ENCODE measurements at places on chromosomes 5 and 9. TPM values are rescaled to one million over a fixed set of nuclear protein-coding genes. Genes with fewer than 3 reads are reported as not detected.

- no peak for DNase-seq
Observed at GRCh38 chr5:149781612-149782011, 51.5 kb downstream of the PPARGC1B start.

DNA sequence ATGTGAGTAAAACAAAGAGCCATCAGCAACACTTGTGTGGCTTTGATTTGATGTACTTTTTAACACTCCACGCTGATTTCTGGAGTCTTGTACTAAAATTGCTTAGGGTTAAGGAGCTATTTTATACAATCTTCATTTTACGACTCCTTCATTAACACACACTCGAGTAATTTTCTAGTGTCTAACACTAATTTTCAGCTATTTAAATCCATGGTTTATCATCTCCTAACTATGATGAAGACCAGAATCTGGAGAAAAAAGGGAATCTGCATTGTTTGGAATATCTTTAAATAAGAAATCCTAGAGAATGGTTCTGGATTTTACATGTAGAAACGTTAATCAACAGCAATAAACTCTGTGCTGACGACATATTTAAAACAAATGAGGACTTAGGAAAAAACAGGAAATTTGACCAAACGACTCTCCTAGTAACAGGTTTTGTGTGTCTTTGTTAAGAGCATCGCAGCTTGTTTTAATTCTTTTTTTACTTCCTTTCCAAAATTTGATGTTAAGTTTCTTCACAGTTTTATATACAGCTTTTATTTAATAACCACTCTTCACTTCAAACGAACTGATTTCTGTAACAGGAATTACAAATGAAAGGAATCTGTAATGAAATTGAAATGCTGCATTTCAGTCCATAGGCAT, 138.5 kb downstream of the AOPEP start:
- DNase-seq = no peak

DNA sequence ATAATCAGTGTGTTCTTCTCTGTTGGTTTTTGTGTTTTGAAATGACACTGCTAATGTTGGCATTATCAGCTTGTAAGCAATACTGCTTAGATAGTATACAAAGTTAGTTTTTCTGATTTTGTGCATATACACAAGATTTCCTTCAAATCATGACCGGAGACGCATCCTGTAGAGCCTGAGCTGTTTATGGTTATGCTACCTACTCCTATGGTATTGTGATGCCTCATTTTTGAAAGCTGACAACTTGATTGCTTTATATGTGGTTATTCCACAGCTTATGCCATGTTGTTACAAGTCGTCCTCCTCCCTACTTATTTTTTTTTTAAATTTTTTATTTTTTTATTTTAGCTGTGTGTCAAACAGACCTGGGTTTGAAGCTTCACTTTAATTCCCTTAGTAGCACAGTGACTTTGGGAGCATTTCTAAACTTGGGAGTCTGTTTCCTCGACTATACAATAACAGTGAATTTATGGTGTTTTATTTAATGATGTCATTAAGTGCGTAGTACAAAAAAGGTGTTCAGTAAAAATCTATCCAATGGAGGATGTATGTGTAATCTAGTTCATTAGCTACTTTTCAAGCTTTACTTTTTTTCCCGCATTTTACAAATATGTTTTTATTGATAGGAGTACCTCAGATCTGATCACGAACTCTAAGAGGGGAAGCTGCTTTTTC, 59.5 kb downstream of the PARP8 start:
- DNase-seq = no peak

- no peak for DNase-seq
Observed at GRCh38 chr5:43875741-43876140, 272.8 kb downstream of the NNT start.

DNA sequence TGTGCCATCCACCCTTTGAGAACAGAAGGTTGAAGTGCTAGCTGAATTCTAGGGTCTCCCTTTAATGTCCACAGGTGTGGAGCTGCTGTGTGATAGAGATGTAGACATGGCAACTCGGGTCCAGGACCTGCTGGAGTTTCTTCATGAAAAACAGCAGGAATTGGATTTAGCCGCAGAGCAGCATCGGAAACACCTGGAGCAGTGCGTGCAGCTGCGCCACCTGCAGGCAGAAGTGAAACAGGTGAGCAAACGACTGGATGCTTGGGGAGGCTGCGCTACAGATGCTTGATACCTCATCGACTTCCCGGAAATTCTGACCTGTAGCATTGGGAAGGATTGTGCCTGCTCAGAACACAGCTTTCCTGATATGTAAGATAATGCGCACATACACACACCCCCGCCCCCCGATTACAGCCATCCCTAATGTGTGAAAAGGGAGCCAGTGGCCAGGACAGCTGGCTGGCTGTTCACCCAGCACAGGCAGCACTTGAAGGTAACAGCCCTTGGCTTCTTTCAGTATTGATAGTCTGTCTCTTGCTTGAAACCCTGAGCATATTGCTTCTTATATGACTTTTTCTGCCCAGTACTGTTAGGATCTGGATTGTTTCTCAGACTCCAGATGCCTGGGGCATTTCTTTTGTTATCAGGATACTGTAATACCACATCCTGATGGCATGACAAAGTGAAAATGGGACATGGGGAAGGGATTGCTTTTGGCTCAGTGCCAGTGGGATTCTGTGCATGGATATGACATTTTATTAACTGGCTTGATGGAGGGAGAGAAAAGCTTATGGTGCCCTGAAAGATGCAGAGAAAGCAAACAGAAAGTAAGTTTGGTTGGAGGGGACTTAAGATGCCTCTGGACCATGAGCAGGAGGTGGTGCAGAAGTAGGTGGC, 216.8 kb upstream of the OTULINL start:
- no peak for DNase-seq

Gene GABRA6
- total RNA-seq = not detected

Gene LCP2
- total RNA-seq = 81.2 TPM

Gene PTGER4
- 87.7 TPM for total RNA-seq

Gene AGGF1
- total RNA-seq = 25.5 TPM

- DNase-seq = no peak
Observed at GRCh38 chr9:130244548-130245165, 20.9 kb upstream of the HMCN2 start.

GRCh38 chr5:160621526-160621925, 199.9 kb downstream of the PTTG1 start:
- DNase-seq = no peak

- no peak for DNase-seq
Observed at GRCh38 chr5:79236970-79237739, 1.2 kb downstream of the JMY start.

Gene COL5A1
- total RNA-seq = 28.9 TPM

Gene ADAMTS13
- 1.3 TPM for total RNA-seq

DNA sequence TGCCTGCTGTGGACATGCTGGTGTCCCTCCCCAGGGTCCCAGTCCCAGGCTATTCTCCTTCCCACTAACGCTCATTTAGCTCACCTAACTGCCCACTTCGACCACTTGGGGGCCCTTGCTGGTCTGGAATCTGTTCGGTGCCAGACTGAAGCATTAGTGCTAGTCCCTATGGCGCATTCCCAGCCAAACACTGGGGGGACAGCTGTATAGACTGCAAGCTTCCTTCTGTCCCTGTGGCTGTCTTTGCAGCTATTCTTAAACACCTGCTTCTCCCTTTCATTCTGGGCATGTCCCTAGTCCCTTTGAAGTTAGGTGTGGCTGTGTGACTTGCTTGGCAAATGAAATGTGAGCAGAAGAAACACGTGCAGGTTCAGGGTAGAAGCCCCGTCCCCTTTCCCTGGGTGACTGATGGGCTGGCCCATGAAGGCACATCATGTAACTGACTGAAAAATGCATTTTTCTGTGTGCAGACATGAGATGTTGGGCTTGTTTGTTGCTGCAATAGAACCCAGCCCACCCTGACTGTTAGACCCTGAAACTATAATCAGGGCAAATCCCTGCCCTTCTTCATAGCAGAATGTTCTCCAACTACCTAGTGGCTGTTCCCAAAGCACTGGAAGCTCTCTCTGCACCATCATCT, 134.4 kb downstream of the BARX1 start:
- no peak for DNase-seq

DNA sequence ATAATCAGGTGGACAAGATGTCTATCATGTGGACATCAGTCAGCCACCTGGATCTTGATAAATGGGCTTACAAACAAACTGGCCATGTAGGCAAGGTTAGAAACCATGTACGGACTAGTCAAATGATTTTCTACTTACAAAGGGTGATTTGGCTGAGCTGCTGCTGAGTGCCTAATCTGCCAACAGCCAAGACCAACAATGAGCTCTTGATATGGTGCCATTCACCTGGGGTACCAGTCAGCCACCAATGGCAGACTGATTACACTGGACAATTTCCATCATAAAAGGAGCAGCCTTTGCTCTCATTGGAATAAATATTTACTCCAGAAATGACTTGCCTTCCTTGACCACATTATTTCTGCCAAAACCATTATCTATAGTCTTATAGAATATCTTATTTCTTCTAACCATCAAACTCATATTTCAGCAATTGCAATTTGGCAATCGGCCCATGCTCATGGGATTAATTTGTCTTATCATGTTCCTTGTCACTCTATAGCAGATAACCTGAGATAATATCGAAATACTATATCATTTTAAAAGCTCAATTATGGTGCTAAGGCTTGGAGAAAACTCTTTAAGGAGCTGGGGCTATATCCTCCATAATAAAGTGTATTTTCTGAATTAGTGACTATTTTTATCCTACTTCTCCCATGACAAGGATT, 135.1 kb downstream of the SLC25A46 start:
- DNase-seq = no peak

- no peak for DNase-seq
Observed at GRCh38 chr9:107927276-107927675, 437.7 kb upstream of the KLF4 start.

Gene EPB41L4B
- 38.0 TPM for total RNA-seq

DNA sequence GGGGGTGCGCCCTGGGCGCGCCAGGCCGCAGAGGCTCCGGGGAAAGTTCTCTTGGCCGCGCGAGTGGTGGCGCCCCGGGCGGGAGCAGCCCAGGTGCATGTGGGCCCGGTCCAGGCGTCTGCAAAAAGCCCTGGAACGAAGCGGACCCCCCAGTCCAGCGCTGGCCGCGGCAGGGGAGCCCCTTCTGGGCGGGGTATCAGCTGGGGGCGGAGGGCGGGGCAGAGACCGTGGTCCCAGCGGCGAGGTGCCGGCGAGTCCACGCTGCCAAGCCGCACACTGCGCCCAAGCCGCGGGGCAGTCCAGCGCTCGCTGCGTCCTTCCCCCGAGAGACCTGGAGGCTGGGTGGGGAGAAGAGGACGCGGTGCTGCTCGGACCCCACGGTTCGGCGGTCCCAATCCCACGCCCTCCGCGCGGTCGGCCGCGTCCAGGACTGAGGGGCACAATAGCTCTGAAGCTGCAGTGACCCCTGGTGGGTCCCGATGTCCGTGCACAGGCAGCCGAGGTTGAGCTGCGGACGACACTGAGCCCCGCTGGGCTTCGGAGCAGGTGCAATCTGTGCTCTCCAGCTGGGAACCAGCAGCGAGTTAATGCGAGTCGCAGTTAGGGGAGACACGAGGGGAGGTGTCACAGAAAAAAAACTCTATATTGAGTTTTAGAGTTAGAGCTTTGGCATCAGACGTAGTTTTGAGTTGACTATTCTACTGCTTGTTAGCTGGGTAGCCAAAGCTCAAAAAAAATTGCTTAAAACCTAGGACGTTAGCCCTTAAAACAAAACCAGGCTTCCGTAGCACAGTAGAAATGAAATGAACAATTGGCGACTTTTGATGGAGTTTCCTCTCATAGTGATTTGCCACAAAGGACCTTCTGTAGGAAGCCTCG, 1.1 kb upstream of the EPB41L4A start:
- peak; percentile 62 for DNase-seq

DNA sequence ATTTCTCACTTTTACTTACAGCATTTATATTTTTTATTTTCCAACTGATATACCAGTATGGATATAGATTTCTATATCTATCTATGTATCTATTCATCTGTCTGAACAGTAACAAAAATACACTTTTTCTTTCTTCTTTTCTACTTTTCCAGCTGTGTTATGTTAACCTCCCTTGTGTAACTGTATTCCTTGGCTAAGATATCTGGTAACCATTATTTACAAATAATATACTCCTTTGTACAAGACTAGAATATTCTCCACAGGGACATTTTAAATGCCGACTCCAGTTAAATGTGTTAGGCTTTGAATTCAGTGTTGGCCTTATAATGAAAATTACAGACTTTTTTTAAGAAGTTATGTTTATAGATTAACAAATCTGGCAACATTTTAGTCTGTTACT, 168.7 kb downstream of the XRCC4 start:
- DNase-seq = no peak

Gene CFAP90
- total RNA-seq = 0.88 TPM

DNA sequence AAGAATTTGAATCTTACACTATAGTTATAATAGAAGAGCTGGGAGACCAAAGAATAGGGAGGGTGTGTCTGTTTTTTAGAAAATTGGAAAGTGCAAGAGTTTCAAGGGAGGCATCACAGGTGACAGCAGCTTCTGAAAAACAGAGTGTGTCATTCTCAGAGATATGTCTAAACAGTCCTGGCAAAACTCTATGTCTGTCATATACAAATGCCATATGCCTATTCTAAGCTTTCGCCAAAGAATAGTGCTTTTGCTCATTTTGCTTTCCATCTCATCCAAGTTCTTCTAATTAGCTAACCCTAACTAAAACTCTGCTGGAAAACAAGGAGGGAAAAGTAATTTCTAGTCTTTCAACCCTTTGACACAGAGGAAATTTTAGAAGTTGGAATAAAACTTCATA, 388.0 kb upstream of the TYRP1 start:
- DNase-seq = no peak

DNA sequence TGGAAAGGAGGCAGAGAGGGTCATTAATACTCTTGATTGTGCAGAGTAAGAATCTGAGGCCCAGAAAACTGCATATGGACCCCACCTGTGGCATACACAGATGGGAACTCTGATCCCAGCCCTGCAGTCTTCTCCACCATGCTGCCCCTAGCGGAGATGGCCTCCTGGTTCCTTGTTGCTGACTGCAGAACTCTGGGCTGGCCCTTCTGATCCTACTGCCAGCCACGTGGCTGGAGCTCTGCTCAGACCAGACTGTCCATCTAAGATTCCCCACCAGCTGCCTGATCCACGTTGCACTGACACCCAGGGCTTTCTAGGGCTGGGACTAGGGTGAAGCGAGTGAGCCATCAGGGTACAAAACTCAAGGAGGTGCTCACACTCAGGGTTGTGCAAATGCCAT, 245.7 kb upstream of the NR4A3 start:
- no peak for DNase-seq

- no peak for DNase-seq
Observed at GRCh38 chr5:133396814-133397213, 215.5 kb downstream of the FSTL4 start.

Gene AIF1L
- 19.9 TPM for total RNA-seq

DNA sequence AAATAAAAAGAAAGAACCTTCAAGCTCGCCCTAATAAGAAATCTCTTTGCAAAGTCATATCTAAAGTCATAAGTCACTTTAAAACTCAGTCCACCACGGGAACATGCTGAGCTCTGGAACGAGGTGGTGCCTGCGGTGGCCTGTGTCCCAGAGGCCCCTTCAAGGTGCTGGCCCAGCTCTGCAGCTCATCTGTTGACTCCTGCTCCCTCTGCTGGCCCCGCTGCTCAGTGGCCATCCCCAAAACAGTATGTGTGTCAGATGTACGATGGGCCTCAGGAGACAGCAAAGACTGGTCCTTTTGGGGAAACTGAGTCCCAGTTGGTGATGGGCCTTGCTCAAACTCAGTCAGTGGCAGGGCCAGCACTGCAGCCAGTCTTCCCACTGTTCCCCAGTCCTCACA, 22.8 kb upstream of the FOXB2 start:
- no peak for DNase-seq

Gene CDH6
- 8.8 TPM for total RNA-seq

- no peak for DNase-seq
Observed at GRCh38 chr9:114524247-114524681, 19.0 kb upstream of the WHRN start.

- no peak for DNase-seq
Observed at GRCh38 chr5:58074717-58075116, 385.2 kb downstream of the PLK2 start.

GRCh38 chr5:35408146-35408545, 177.9 kb upstream of the PRLR start:
- no peak for DNase-seq
